Activated CD4-positive, alpha-beta T cell treated with anti-CD3 and anti-CD28 coated beads, Interleukin-2, Interleukin-4, amounts not matched to agents 100 ng/mL and 50 ng/mL, durations not matched to agents 16 hours and 8 hours (primary cell): ENCODE measurements at places on chromosomes 7 and 10.
A peak's percentile ranks its signal among the peaks of the same experiment; 100 is the strongest.

GRCh38 chr10:50850578-50851230 lies 34.7 kb downstream of the A1CF start:
- no peak for DNase-seq

- DNase-seq, result no peak
Observed at GRCh38 chr7:129222064-129222463, 2.8 kb upstream of the AHCYL2 start.

- DNase-seq, result peak; percentile 86
Observed at GRCh38 chr7:50262916-50263690, 41.4 kb upstream of the IKZF1 start.

GRCh38 chr7:155663937-155664336 lies 19.5 kb downstream of the RBM33 start:
- DNase-seq, result no peak
